ENCODE measurements at places on chromosomes 7 and 10.

DNA sequence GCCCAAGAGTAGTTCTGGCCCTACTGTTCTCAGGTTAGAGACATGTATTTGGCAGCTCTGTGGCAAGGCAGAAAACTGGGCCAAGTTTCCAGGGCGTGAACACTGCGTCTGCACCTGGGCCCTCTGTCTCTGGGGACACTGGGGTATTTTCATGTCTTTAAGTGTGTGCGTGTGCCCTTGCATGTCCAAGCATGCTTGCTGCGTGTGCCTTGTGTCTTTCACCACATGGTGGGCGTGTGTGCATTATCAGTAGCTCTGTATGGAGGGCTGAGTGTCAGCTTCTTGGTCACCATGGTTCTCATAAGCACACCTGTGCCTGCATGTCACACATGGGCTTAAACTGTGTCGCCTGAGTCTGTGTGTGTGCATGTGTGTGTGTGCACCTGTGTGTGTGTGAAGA is 69.3 kb downstream of the HIPK2 start:
- DNase-seq, result no peak

DNA sequence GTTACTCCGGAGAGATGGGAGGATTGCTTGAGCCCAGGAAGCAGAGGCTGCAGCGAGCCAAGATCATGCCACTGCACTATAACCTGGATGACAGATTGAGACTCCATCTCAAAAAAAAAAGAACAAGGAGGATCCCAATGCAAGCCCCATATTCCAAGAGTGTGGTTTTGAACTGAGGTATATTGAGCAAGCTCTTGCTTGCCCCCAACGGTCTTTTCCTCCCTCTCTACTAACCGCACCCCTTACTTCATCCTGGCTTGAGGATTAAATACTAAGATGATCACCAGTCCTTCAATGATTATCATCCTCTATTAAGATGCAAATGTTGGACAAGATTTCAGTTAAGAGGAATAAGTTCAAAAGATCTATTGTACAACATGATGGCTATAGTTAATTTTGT is 12.5 kb upstream of the SRGN start:
- DNase-seq, result no peak

DNA sequence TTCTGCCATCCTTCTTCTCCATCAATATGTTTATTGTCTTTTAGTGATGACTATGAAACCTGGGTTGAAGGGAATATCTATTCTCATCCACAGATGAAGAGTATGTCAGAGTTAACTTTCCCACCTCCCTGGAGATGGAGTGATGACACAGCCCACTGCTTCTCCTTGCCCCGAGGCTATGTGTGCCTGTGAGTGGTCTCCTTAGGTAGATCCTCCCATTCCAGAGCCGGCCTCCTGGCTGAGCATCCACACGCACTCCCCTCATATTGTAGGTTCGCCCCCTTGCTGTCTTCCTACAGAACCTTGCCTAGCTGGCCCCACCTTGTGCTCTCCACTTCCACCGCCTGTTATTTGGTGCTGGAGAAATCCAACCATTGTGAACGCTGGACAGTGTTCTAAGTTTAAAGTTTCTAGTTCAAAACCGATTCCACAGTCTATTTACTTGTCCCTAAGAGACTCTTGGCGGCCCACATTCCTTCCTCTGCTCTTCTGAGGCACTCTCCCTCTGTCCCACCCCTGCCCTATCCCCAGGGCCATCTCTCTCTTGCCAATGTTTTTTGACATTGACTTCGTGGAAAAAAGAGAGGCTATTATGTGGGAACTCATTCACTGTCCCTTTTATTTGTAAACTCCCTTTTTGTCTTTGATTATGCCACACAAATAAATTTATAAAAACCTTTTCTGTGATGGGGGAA is 168.0 kb downstream of the ZNF438 start:
- DNase-seq, result no peak

- no peak for DNase-seq
Observed at GRCh38 chr10:2022401-2022800, 285.1 kb upstream of the ADARB2 start.

DNA sequence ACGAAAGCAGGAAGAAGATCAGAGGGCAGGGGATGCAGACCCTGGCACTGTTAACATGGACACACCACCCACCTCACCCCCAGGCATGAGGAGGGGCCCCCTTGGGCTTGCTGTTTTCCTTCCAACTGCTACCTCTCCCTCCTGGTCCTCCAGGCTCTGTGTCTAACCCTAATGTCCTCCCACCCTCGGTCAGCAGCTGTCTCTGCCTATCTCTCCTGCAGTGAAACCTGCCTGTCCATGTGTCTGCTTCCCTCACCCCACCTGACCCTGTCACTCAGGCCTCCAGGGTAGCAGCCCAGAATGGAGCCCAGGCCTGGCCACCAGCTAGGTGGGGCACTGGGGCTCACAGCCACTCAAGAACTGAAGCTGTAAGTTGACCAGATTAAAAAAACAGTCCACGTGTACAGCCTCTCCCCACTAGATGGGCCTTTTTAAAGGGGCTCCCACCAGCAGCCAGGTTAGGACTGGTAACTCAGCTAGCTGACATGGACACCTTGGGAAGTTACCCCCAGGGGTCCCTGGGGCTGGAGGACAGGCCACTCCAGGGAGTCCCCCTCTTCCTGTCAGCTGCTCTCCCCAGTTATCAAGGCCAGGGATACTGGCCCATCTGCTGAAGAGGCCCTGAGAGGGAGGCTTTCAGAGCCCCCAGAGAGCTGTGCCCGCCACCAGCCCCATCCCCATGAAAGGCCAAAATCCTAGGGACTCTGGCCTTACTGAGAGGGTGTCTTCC is 1.5 kb downstream of the SMARCD3 start:
- no peak for DNase-seq

GRCh38 chr7:30726296-30727006 is 25.5 kb upstream of the INMT start:
- no peak for DNase-seq

DNA sequence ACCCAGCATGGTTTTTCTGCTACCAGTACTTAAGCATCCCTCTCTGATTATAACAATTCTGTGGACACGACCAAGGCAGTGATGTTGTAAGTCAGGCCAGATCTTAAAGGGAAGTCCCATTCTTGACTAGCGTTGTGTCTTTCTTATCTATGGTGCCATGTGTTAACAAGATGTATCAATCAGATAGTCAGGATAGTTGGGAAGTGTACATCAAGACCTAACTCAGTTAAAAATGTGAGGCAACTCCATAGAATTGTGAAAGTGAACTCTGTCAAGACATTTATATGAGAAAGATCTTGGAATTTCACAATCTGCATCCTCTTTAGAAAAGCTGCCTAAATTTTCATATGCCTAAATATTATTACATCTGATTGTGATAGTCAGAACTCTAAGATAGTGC is 341.7 kb upstream of the SEMA3D start:
- no peak for DNase-seq

- no peak for DNase-seq
Observed at GRCh38 chr7:148921806-148922205, 37.7 kb upstream of the EZH2 start.

DNA sequence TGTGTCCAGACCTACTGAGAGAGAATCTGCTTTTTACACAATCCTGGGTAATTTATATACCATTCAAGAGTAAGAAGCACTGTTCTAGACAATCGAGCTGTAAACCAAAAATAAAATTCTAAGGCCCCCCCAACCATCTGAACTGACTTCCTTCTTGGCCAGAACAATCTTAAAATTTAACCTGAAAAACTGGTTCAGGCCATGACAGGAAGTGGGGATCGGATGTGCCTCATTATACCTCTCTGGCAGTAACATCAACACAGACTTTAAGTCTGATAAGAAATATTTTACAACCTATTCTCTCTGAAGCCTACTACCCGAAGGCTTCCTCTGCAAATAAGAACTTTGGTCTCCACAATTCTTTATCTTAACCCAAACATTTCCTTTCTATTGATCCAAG is 75.2 kb upstream of the KIF5B start:
- no peak for DNase-seq

DNA sequence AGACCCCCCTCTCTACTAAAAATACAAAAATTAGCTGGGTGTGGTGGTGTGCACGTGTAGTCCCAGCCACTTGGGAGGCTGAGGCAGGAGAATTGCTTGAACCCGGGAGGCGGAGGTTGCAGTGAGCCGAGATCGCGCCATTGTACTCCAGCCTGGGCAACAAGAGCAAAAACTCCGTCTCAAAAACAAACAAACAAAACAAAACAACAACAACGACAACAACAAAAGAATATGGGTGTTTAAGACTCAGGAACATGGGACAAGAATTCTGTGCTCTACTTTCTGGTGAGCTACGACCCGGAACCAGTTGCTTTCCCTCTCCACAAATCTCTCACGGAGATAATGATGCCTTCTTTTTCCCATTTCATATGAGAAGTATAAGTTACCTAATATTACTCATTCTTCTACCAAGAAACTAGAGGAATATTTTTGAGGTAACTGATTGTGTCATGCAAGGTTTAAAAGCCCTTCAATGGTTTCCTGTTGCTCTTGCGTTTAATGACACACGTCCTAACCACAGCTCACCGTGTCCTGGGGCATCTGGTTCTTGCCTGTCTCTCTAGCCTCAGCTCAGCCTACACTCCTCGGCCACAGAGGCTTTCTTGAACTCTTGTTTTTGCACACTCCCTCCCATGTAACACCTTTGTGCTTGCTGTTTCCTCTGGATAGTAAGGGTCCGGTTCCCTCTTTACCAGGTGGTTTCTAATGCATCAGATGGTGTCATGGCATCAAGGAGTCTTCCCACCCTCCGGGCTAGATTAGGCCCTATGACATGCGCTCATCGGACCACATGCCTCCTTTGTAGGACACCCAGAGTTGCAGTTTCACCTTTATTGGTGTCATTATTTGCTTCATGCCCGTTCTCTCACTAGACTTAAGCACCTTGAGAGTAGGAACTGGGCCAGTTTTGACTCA is 67.5 kb downstream of the PFKFB3 start:
- no peak for DNase-seq

- no peak for DNase-seq
Observed at GRCh38 chr10:91271886-91272285, 51.4 kb downstream of the PCGF5 start.

GRCh38 chr10:79415736-79416577 is 29.5 kb downstream of the ZCCHC24 start:
- no peak for DNase-seq

DNA sequence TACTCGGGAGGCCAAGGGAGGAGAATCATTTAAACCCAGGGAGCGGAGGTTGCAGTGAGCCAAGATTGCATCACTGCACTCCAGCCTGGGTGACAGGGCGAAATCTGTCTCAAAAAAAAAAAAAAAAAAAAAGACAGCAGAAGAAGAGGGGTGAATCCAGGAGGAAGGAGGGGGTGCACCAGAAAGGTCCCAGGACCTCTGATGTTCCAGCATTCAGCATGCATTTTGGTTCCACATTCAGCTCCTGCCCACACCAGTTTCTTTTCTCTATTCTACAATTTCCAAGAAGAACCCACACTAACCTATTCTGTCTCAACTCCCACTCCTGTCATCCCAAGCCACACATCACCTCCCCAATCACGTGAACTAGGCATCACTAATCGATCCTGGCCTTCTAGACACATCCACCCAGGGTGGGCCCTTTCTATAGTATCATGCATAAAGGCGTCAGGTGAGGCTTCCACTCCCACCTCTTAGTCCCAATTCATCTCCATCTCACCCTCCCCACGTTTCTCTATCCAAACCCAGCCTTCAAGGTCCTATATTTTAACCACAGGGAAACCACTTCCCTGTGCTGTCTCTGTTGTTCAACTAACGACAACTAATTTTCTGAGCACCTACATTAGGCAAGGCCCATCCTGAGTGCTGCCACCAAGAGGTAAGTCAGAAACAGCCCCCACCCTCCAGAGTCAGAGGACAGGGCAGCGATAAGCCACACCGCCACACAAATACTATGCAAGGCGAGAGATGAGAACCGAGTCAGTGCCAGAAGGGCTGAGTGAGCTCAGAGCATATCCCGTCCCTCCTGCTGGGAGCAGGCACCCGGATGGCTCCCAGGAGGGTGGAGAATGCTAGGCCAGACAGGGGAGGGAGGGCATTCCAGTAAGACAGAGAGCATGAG is 2.2 kb downstream of the ANXA11 start:
- no peak for DNase-seq

DNA sequence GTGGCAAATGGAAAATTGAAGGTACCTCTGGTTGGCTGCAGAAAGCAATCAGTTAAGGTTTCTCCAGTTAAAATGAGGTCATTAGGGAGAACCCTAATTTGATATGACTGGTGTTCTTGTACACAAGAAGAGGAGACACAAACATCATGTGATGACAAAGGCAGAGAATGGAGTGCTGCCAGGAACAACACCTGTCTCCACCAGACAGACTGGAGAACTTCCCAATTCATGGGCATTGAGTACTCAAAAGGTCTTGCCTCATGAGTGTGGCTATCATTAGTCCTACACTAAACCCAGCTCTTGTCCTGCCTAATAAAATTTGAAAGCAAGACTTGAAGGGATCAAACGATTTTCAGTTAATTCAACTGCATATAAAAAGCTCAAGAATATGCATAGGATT is 152.6 kb downstream of the PTPN20 start:
- no peak for DNase-seq

- DNase-seq, result no peak
Observed at GRCh38 chr10:1168763-1169162, 112.6 kb downstream of the WDR37 start.

DNA sequence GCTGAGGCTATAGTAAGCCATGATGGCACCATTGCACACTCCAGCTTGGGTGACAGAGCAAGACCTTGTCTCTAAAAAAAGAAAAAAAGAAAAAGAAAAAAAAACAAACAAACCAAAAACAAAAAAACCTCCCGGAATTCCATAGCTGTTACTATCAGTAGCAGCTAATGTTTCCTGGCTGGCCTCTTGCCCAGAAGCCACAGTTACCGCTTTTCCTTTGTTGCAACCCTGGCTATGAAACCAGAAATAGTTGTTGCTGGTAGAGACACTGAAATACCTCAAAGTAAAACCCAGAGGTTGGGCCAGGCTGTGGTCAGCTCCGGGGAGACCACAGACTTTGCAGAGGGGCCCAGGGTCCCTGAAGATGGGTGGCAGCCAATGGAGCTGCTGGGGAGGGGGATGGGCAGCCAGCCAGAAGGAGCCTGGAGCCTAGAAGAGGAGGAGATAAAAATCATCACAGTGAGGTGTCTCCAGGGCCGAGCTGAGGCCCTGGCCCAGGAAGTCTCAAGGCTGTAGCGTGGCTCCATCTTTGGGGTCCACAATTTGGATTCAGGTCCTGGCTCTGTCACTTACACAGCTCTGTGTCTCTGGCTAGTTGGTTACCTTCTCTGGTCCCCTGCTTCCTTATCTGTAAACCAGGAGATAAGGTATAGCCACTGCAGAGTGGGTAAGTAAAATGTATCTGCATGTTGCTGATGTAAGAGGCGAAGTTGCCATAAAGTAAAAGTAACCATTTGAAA is 3.4 kb upstream of the CHST12 start:
- DNase-seq, result peak; percentile 50

- DNase-seq, result no peak
Observed at GRCh38 chr7:80357530-80357929, 154.3 kb downstream of the GNAT3 start.

GRCh38 chr7:98265841-98266271 is 13.8 kb upstream of the TECPR1 start:
- DNase-seq, result no peak

- DNase-seq, result no peak
Observed at GRCh38 chr10:1230138-1230537, 174.0 kb downstream of the WDR37 start.

GRCh38 chr10:123567984-123568739 is 98.0 kb upstream of the GPR26 start:
- DNase-seq, result no peak

GRCh38 chr7:44486693-44487092 is 3.8 kb downstream of the NUDCD3 start:
- DNase-seq, result no peak

All from SK-N-MC (cell line).